ENCODE measurements at places on chromosomes 2 and 18.

- DNase-seq: no peak
These were observed 1.7 kb upstream of the CELF4 start for GRCh38 chr18:37567061-37567993.

GRCh38 chr18:68431111-68431921, 283.6 kb downstream of the TMX3 start:
- no peak for DNase-seq

DNA sequence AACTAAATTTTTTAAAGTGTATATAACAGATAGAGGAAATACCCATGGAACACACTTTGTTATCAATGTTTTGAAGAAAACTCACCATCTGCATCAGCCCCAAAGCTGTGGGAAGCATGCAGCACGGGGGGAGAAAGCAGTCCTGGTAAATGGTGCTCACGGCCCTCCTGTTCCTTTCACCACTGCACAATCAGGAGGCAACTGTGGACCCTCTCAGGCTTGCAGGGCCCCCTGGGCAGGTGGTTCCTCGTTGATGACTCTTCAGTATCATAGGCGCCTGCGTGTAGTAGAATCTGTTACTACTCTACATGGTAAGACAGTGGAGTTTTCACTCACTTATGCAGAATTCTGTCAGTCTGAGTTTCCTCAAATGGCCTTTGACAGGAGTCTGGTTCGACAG, 4.9 kb upstream of the CNDP1 start:
- DNase-seq: no peak

DNA sequence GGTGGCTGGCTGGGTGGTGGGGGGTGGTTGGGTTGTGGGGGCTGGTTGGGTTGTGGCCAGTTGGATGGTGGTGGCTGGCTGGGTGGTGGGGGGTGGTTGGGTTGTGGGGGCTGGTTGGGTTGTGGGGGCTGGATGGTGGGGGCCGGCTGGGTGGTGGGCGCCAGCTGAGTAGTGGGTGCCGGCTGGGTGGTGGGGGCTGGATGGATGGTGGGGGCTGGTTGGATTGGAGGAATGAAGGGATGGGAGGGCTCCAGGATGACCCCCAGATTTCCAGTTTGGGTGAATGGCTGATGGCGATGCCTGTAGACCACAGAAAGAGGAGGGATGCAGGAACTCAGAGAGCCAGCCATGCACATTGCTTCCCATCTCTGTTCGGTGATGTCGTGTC, 26.8 kb upstream of the GPR17 start:
- DNase-seq: no peak

GRCh38 chr2:231270221-231271114, 72.0 kb downstream of the ARMC9 start:
- DNase-seq: no peak

DNA sequence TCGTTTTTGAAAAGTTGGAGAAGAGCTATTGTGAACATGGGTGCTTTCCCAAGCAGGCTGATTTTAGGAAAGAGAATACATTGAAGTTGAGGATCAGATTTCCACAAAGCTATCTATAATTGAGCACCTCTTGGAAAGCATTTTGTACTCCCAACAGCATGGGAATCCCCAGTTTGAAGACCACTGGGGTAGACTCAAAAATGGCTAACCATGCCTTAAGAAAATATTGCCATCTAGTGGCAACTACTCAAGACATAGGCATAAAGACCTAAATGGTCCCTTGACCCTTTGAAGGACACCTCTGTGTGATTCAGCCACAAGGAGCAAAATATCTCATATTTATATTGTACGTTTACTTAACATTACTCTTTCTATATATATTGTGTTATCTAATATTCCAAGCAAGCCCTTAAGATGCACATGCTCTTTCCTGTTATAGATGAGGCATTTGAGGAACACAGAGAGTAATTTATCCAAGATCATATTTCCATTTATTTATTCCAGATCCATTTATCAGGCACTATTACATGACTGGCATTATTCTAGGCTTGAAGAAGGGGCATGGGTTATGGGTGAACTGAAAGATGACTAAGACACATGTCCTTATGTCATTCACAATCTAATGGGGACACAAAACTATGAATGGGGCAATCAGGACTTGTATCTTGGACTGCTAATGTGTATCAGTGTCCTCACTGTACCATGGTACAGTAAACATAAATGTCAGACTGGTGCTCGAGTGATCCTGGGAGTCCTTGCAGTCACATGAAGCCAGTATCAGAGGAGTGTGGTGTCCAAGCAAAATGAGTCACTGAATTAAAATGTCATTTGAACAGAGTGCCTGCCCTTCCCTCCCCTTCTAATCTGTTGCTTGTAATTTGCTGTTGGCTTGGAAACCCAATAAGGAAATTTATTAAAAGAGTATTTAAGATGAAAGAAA, 121.0 kb upstream of the XPO1 start:
- peak; percentile 2 for DNase-seq

DNA sequence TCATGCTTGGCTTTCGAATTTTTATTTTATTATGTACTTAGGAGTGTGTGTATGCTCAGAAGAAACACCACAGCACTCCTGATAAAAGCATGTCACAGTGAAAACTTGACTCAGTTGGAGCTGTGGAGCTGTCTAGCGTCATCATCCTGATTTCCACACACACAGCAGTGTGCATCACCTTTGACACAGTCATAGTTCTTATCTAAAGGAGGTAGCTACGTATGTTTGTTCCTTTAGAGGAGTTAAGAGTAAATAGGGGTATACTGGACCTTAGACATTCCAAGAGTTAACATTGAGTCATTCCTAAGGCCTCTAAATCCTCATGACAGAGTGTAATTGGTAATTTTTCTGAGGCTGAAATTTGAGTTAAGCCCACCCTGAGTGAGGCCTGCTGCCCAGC, 96.9 kb downstream of the PHLPP1 start:
- DNase-seq: no peak

DNA sequence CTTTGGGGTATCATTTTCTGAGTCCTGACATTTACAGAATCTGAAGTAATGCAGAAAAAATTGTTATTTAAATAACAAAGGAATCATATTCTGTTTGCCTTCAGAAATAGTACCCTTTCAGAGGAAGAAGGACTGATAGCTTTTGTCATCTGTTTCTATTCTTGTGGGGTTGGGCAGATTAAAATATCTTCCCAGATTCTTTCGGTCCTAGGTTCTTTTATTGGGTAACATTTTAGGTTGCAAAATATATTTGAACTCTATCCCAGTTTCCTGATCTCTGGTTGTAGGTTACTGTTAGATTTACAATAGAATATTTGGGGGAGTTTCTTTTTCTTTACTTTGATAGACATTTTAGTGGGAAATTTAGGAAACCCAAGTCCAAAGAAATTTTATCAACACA, 550.5 kb downstream of the SPAG16 start:
- DNase-seq: no peak

- no peak for DNase-seq
These were observed 1207.7 kb downstream of the SUCLG1 start for GRCh38 chr2:83251321-83251872.

DNA sequence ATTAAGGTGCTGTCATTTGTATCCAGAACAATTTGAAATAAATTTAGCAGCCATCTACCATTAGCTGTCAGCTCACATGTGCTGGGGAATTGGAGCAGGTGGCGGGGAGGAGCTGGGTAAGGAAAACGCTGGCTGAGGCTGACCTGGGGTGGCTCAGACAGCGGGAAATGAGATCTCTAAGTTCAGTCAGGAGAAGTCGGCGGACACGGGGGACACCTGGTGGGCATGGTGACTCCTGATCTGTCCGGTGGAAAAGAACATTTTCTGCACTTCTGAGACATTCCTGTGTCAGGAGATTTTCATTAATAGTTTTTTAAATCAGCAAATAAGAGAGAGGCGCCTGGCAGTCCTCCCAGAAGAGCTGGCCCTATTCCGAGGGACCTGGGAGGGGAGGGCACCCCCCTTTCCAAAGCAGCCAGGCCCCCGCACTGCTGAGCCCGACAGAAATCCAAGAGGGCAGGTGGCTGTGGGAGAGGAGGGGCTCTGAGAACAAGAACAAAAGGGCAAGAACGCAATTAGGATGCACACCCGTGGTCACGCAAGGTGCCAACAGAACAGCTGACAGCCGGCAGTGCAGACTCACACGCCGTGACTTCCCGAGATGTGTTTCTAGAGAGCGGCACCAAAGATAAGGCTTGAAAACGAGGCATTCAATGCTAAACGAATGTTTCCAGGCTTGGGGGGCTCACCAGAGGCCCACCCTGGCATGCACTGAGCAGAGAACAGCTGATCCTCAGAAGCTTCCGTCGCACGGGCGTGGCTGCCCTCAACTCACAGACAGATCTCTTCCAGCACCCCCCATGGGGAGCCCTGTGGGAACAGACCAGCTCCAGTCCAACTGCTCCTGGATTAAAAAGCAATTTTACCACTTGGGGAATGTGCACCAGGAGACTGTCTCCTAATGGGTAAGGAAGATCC, 26.4 kb downstream of the SLC66A2 start:
- peak; percentile 77 for DNase-seq

DNA sequence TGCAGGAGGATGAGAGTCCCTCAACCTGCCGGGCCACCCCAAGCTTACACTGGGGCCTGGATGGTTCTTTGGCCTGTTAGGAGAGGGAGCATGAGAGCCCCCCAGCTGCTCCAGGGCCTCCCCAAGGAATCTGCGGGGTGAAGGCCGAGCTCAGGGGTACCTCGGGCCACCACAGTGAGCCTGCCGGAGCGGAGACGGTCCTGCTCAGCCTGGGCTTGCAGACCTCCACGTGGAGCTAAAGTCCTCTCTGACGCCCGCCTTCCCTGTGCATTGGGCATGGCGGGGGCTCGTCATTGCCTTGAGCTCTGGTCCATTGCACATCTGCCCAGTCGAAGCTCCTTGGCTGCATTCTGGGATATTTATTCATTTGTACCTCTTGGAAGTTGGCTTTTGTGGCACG, 62.7 kb downstream of the ASB1 start:
- DNase-seq: no peak

DNA sequence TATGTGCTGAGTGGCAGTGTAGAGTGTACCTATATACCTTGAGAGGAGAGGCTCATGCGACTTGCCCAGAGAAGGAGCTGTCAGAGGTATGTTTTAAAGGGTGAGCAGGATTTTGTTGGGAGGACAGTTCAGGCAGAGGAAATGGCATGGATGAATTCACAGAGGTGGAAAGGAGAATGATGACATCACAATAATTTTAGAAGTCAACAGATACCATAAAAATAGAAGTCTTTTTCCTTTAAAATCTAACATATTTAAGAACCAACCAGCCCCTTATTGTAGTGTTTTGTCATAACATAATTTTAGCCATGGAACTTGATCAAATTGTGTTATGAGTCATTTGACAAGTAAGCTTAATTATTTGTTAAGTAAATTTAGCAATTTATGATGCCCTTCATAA, 538.1 kb upstream of the GYPC start:
- no peak for DNase-seq

GRCh38 chr2:54787755-54788366, 64.4 kb downstream of the EML6 start:
- DNase-seq: no peak

GRCh38 chr2:200447139-200447855, 62.6 kb downstream of the KCTD18 start:
- no peak for DNase-seq

GRCh38 chr18:28189400-28190239, 12.7 kb upstream of the CDH2 start:
- DNase-seq: peak; percentile 10

DNA sequence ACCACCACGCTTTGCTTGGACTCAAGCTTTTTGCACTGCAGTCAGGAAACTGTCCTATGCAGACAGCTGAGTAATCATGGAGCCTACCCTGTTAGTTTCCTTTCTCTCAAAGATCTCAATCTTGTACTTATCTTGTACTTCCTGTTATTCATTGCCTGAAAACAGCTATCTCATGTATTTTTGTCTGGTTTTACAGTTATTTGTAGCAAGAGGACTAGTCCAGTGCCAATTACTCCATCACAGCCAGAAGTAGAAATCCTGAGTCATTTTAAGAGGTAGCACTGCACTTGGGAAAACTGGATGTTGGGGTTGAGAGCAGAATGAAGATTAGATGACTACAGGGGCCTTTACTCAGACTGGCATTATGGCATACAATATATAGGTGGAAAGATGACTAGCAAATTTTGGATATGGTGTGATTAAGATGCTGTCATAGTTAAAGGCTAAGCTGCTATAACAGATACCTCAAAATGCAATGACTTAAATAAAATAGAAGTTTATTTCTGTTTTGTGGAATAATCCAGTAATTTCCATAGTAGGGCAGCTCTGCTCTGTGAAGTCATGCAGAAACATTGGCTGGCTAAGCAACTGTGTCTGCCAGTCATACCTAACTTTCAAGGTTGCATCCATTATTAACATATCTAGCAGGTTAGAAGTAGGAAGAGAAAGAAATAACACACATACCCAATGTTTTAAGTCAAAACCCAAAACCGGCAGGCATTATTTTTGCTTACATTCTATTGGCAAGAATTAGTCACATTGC, 21.1 kb upstream of the CHMP3 start:
- no peak for DNase-seq

GRCh38 chr2:188414869-188415753, 123.4 kb downstream of the GULP1 start:
- DNase-seq: no peak

DNA sequence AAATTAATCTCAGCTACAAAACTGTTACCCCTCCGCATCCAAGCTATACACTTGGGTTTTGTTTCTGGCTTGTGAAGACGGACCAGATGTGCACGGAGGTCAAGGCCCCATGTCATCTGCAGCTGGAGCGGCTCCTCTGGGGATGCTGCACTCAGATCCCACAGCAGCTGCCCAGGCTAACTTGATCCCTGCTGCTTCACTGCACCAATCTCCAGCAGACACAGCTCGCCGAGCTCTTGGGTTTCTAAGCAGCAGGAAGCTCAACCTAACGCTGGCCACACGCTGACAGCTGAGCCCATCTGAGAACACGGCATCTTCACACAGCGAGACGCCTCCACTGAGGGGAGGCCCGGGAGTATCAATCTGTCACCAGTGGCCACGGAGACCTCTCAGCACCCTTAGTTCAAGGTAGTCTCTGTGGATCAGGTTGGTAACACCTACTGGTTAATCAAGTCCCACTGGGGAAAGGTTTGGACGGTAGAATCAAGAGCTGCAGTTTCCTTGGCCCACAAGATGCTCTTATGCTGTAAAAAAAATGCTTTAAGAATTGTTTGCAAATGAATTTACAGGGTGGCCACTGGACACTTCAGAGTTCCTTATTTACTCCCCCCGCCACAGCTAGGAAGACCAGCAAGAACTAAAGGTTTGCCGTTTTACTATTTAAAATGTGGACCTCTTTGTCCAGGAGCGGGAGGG, 67.5 kb downstream of the EMILIN2 start:
- no peak for DNase-seq

All from NCI-H1694 (cell line).